NCI-H446 (cell line): ENCODE measurements at places on chromosomes 1 and 21.

- no peak for DNase-seq
These were observed 222.3 kb downstream of the TPR start for GRCh38 chr1:186152620-186153239.

GRCh38 chr1:180617774-180618395 is 13.9 kb upstream of the XPR1 start:
- no peak for DNase-seq

DNA sequence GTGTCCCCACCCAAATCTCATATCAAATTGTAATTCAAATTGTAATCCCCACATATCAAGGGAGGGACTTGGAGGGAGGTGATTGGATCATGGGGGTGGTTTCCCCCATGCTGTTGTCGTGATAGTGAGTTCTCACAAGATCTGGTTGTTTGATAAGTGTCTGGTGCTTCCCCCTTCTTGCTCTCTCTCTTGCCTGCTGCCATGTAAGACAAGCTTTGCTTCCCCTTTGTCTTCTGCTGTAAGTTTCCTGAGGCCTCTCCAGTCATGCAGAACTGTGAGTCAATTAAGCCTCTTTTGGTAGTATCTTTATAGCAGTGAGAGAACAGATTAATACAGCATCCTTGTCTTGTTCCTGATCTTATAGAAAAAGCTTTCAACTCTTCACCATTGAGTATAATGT is 6.5 kb upstream of the LRRC39 start:
- DNase-seq, result no peak

- DNase-seq, result peak; percentile 49
These were observed 61.0 kb upstream of the NEK2 start for GRCh38 chr1:211736351-211736915.

DNA sequence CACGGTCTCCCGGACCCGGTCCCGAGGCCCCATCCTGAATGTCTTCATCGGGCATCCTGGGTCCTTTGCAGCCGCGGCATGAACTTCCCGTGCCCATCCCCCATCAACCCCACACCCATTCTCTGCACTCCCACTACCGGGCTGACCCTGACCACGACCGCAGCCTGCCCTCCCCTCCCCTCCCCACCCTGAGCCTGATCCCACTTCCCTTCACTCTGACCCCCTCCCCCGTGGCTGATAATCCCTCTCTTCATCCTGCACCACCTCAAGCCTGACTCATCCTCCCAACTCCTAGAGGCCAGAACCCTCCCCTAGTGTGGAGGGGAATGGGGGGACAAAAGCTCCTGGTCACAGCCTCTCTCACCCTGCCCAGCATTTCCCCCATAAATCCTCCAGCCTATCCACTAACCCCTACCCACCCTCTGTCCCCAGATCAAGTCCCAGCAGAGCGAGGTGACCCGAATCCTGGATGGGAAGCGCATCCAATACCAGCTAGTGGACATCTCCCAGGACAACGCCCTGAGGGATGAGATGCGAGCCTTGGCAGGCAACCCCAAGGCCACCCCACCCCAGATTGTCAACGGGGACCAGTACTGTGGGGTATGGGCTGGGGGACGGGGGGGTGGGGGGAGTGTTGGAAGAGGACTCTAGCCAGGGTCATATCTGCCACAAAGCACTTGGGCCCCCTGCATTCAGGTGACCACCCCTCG is 602 bp downstream of the SH3BGRL3 start:
- DNase-seq, result no peak

DNA sequence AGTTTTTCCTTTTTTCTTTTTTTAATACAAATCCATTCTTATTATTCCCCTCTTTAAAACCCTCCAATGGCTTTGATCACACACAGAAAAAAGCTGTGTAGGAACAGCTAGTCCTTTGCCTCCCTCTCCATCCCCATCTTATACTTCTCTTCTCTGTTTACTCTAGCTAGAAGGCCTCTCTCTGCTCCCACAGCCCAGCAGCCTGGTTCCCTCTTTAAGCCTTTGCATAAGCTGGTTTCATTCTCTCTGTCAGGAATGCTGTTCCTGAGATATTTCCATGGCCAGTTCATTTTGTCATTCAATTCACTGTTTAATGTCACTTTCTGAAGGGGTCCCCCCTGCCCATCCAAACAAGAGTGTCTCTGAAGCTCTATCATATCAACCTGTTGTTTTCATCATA is 143.3 kb upstream of the ST6GALNAC5 start:
- DNase-seq, result no peak

DNA sequence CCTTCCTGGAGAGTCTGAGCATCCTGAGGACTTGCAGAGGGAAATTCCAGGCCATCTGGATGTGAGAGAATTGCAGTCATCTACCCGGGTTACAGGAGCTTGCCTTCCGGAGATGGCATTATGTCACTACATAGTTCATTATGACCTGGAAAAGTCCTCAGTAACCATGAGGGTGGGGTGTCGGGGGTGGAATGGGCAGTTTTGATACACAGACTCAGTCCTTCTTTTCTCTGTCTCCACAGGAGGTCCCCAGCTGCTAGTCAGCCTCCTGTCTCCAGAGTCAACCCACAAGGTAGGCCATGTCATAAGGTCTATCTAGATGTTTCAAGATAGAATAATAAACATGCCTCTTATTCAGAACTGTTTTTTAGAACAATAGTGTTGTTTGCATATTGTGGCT is 268.2 kb upstream of the SGIP1 start:
- DNase-seq, result no peak

DNA sequence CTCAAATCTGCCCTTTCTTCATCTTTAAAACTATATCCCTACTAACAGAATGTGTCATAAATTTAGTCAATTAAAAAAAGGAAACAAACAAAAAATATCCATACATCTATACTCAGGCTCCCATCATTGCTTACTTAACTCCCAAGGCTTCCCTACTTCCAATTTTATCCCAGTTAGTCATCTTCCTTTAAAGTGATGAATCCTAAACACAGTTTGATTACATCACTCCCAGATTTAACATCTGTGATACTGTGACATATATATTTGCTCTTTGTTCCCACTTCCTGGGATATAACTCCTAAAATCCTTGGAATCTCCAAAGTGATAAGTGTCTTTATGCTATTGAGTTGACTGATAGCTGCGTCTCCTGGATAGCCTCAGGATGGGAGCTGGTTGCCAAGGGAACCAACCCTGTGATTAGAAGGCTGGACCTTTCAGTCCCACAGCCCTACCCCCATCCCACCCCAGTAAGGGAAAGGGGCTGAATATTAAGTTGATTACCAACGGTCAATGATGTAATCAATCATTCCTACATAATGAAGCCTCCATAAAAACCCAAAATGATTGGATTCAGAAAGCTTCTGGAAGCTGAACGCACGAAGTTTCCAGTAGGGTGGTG is 21.6 kb downstream of the GLMN start:
- no peak for DNase-seq

GRCh38 chr21:35624901-35625300 is 435.4 kb downstream of the SETD4 start:
- DNase-seq, result no peak

GRCh38 chr1:100896481-100896982 is 642 bp downstream of the SLC30A7 start:
- DNase-seq, result peak; percentile 35

DNA sequence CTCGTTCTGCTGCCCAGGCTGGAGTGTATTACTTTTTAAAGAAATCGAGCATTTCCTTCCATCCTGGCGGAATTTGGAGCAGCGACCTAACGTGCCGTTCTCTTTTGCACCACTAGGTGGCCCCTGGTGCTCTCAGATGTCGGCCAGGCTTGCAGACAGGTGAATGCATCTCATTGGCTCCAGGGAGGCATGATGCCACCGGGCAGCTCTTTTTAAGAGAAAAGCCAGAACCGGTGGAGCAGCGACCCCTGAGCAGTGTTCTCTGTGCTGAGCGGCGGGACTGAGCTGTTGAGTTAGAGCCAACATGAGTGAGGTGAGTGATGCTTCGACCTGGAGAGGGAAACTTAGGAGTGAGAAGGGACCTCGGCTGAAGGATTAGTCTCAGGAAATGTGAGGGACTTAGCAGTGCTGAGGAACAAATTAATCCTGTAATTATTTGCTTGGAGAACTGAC is at the start of gene PCP4:
TSS of gene PCP4 (plus strand) at position 241 of the 453 bp plus-strand sequence. CDS start at position 305, 64 bp downstream.
- no peak for DNase-seq

DNA sequence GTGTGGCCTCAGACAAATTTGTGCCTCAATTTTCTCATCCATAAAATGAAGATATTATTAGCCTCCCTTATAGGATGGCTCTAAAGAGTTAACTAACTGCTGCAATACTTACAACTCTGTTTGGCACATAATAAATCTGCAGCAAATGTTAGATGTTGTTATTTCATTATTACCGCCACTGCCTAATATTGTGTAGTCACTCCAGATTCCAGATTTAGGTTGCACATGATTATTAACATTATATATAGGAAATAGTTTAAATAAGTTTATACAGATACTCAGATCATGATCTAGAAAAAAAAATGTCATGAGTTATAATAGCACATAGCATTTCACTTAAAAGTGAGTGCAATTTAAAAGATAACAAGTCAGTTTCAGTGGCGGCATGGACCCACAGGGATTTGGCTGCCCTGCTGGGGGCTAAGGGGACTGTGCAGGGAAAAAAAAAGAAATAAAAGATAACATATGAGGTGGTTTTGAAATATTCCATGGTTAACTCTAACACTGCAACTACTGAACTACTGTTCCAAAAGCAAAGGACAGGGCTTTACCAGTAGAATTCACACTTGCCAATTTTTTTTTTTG is 170.4 kb downstream of the TGFBR3 start:
- DNase-seq, result no peak

DNA sequence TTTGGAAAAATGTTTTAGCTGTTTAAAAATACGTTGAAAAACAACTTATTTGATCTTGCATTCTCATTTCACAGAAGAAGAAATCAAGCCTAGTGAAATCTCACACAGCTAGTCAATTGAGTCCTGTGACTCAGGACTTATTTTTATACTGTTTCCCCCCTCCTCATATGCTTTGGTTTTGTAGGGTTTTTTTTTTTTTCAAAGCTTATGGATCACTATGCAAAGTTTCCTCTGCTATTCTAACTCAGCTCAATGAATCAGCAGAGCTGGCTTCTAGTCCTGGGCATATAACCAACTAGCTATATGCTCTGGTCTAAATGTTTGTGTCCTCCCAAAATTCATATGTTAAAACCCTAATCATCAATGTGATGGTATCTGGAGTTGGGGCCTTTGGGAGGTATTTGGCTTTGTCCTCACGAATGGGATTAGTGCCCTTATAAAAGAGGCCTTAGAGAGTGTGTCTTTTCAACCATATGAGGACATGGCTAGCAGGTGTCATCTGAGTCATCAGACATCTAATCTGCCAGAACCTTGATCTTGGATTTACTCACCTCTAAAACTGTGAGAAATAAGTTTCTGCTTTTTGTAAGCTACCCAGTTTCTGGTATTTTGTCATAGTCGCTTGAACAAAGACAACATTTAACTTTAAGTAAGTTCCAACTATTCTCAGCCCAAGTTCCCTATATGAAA is 317.2 kb upstream of the C1orf87 start:
- DNase-seq, result no peak

DNA sequence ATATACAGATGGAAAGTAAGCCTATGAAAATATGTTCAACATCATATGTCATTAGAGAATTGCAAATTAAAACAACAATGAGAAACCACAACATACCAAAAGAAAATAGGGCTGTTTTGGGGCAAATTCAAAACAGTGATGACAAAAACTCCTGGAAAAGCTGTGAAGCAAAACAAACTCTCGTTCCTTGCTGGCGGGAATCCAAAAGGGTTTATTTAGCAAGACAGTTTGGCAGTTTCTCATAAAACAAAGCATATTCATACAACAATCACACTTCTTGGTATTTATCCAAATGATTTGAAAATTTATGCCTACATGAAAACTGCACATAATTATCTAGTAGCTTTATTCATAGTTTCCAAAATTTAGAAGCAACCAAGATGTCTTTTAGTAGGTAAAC is 44.4 kb downstream of the COL11A1 start:
- peak; percentile 53 for DNase-seq

- no peak for DNase-seq
These were observed 21.5 kb upstream of the SAMSN1 start for GRCh38 chr21:14567331-14568279.

GRCh38 chr1:80639777-80640533 is 1160.8 kb upstream of the ADGRL2 start:
- DNase-seq, result no peak

DNA sequence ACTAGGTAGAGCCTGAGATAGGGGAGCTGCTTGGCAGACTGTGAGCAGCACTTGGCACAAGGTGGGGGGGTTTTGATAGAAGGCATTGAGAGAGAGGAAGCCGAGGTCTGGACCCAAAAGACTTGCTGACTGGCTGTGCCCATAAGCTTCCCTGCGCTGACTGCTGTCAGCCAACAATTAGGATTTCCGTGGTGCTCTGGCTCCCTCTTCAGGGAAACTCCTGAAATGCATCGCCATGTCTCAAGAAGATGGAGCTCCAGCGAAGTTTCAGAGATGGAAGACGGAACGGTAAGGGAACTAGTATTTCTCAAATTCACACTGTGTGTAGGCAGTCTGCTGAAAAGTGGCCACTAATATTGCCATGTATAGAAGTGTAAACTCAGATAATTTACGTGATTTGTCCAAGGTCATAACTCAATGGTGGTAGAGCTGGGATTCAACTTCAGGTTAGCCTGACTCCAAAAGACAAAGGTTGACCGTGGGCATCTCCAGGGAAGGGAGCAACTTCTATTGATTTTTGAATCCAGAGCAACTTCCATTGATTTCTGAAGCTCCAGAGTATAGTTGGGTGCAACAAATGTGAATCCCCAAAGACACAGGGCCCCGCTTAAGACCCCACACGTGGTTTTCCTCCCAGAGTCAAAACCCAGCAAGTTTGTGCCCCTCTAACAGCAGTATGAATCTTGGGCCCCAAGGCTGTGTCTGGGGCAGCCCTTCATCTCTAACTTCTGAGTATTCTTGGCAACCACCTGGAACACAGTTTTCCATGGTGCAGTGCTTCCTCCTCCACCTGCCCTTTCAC is 44.5 kb upstream of the CRNN start:
- DNase-seq, result peak; percentile 38

- no peak for DNase-seq
These were observed 32.5 kb upstream of the FHAD1 start for GRCh38 chr1:15214527-15214926.

GRCh38 chr1:206905295-206906164 is 8.3 kb downstream of the IL24 start:
- DNase-seq, result no peak

- no peak for DNase-seq
These were observed 11.8 kb downstream of the MRPS6 start for GRCh38 chr21:34085129-34085528.

DNA sequence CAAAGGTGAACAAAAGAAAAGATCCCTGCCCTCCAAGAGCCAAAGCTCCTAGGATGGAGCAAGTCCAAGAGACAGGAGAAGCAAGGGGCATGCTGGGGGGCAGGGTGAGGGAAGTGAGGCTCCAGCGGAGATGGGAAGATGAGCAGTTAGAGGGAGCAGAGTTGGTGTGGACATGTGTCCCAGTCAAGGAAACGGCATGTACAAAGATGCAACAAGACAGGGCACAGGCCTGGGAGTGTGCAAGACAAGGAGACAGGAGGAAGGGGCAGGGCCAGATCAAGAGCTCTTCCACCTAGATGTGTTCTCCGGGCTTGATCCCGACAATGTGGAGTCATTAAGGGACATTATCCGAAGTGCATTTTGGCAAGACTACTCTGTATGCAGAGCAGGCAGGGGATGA is 82.1 kb downstream of the CAPZB start:
- no peak for DNase-seq
